ENCODE measurements at places on chromosomes 13 and 19.
A peak's percentile ranks its signal among the peaks of the same experiment; 100 is the strongest.

- DNase-seq, result peak; percentile 78
Observed at GRCh38 chr13:28792992-28793391, 27.1 kb upstream of the MTUS2 start.

DNA sequence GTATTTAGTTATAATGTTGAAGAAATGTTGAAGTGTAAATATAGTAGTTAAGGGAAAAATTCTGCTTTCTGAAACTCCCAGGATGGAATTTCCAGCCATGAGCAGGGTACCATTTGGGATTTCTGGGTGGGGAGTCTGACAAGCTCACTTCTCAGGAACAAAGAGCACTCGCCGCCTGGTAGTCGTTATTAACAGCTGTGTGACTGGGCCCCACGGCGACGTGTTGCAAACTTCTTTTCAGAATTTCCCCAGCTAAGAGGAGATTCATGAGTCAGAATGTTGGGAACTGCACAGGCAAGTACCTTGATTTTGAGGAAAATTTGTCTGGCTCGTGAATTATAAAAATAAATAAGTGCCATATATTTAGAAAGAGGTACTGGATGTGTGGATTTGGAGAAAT is 103.7 kb downstream of the LACC1 start:
- DNase-seq, result no peak

DNA sequence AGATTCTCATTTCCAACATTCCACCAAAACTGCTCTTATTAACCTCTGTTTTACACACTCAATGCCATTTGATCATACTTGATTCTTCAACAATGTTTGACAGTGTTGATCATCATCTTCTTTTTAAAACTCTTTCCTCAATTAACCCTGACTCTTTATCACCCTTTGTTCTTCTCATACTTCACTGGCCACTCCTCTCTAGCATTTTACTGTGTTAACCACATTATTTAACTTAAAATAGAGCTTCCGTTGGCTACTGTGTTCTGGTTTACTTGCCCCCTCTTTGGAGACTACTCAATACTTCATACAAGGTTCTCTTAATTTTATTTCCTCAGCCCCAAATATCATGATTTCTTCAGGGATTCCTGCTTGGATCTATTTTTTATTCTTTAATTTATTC is 121.1 kb upstream of the SPRY2 start:
- no peak for DNase-seq

- DNase-seq, result peak; percentile 94
Observed at GRCh38 chr13:95710313-95710712, 33.4 kb downstream of the DNAJC3 start.

DNA sequence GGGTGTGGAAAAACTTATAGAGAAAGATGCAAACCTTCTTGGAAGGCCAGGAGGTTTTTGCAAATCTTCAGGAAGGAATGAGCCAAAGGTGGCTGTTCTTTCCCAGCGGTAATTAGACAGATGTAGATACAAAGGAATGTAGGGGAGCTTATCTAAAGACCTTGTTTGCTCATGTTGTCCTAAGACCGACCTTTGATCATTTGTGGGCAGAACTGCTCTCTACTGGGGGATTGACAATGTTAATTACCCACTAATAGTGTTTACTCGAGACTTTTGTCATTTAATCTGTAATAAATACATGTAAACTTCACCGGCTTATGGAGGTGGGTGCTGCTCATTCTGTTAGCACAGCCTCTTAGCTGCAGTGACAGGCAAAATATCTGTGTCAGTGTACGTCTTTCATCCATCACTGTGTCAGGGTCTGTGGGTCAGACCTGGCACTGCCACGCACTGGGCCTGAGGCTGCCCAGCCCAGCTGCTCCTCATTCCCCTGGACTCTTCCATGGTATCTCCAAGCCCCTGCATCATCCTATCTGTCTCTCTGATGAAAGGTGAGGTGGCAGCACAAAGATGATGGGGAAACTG is 68.3 kb downstream of the ZNF431 start:
- DNase-seq, result no peak

GRCh38 chr13:78742659-78743058 is 83.7 kb upstream of the OBI1 start:
- no peak for DNase-seq

DNA sequence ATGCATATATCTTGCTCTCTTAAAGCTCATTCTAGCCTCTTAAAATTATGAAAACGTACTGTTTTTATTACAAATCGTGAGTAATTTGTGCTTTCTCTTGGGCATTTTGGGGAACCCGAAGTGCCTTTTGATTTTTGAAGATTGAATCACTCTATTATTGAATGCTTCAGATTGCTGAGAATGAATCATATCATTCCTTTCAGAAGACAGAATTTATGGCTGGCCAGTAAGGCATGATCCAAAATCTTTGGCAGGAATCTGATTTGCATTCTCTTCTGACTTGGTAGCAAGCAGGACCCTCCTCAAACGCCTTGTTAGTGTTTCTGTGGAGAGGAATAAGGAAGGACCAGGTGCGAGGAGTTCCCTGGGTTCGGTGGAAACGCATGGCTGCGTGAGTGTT is 49.5 kb downstream of the STARD13 start:
- DNase-seq, result peak; percentile 82

- DNase-seq, result no peak
Observed at GRCh38 chr13:20610006-20610405, 43.0 kb downstream of the IFT88 start.

- no peak for DNase-seq
Observed at GRCh38 chr19:11551603-11552235, 7.3 kb downstream of the ELOF1 start.

- DNase-seq, result no peak
Observed at GRCh38 chr13:38868870-38869269, 121.8 kb downstream of the STOML3 start.

DNA sequence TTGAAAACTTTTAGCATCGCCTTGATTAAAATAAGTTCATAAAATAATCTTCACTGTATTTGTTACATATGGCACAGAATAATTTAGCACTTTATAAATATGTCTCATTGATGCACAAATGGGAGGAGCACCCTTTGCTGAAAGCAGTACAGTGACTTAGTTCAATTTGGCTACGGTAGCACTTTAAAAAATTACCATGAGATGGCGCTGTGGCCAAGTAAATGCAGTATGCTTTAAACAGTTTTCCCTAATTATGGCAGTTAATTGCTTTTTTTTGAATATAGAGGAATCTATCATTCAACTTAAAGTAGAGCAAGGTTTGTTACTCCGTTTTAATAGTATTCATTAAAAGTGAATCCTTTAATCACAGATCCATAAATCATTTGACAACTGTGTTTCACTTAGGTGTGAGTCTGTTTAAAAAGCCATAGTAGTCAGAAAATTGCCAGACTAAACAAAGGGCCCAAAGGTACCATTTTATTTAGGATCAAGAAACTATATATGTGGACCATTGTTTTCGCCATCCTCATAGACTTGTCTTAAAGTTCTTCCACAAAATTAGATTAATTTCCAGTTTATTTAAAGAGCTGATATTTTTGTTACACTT is 34.7 kb upstream of the ESD start:
- peak; percentile 71 for DNase-seq

- DNase-seq, result no peak
Observed at GRCh38 chr13:59641261-59641660, 522.5 kb downstream of the DIAPH3 start.

DNA sequence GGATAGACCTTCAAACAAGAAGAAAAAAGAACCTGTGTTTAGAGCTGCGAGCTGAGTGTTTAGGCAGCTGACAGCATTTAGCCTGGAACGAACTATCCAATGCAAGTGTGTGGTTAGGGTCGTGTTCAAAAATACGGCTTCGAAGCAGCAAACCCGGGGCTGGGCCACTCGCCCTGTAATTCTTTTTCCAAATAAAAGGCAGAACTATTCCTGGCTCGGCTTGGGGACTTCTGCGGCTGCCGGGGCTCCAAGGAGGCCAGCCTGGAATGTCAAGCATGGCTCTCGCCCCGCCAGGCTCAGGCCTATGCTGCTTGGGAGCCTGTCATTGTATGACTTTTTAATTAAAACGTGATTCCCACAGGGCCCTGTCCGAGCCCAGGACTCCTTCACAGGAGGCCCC is 51.7 kb upstream of the KLF2 start:
- no peak for DNase-seq

All from fibroblast of mammary gland (primary cell).